ENCODE measurements at places on chromosomes 7 and 10. TPM values are rescaled to one million over a fixed set of nuclear protein-coding genes. Genes with fewer than 3 reads are reported as not detected.

DNA sequence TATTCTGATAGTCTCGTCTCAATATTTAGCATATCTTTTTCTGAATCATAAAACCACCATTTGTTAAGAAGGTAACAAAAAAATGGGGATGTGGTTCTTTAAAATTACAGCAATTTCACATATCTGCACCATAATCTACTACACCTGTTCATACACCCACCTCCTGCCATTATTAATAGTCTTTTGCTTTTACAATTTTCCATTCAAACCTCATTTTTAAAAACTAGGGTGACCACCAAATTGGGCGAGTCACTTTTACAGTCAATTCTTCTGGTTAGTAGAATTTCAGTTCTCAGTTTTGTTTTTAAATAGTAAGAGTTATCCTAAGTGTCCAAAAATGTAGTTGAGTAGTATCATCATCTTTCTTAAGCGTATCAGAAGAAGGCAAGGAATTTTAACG lies 48.4 kb upstream of the GSAP start:
- DNase-seq = no peak

Gene AHR
- total RNA-seq = 20.5 TPM

Gene LIMK1
- 38.7 TPM for total RNA-seq

Gene ADRA2A
- total RNA-seq = 37.5 TPM

DNA sequence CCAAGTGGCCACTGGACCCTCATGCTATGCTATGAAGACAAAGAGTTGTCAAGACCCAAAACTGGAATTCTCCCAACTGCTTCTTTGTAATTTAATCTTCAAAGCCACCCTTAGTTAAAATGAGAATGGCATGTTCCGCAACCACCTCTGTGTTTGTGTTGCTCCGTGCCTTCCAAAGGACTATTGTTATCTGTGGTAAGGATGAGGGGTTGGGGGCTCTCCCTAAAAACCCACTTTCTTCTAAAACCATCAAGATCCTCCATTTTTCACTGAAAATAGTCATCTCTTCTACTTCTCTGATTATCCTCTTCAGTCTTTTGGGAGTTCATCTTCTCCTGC lies 222.1 kb upstream of the AOAH start:
- DNase-seq = no peak

DNA sequence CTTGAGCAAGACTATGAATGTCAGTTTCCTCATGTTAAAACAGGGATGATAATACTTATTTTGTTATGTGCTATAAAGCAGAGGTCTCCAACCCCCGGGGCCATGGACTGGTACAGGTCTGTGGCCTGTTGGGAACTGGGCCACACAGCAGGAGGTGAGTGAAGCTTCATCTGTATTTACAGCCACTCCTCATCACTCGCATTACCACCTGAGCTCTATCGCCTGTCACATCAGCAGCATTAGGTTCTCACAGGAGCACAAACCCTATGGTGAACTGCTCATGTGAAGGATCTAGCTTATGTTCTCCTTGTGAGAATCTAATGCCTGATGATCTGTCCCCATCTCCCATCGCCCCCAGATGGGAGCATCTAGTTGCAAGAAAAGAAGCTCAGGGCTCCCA lies 365.3 kb upstream of the SMIM30 start:
- DNase-seq = no peak
